ENCODE measurements at places on chromosomes 7 and 10.

GRCh38 chr7:135653340-135654080 is 8.8 kb upstream of the STMP1 start:
- no peak for DNase-seq

GRCh38 chr7:901388-902154 is 25.2 kb downstream of the GET4 start:
- no peak for DNase-seq

DNA sequence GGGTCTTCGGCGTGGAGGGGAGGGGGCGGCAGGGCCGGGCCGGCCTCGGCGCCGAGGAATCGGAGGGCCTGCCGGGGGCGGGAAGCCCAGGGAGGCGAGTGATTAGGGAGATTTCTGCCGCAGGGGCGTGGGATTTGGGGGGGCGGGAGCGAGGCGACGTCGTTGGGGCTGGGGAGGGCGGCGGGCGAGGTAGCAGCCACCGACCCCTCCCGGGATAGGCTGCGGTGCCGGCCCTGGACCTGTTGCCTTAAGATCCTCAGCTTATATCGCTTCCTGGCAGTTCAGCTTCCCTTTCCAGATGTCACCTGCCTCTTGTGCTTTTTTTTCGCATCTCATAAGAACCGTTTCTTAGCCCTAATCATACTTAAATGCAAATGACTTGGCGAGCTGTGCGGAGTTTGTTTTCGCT is 655 bp downstream of the LMTK2 start:
- DNase-seq, result no peak

GRCh38 chr10:92590623-92591549 is 2.0 kb upstream of the KIF11 start:
- DNase-seq, result no peak

- DNase-seq, result no peak
Measured at GRCh38 chr10:81116201-81116600, 578.5 kb downstream of the SH2D4B start.

DNA sequence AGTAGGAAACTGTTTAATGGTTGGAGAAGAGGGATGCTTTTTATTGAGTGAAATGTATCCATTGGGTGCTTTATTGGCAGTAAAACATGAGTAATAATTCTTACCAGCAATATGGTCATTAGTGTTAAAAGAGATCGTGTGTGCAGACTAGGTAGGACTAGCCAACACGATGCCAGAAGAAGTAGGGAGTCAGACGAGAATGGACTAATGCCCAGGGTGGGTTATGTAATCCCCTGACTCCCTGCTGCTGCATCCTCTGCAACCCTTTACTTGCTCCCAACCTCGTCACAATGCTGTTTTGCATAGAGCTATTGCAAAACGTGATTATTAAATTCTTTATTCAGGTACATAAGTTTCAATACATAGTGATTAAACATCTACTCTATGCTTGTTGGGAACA is 1213.7 kb downstream of the GATA3 start:
- DNase-seq, result no peak

DNA sequence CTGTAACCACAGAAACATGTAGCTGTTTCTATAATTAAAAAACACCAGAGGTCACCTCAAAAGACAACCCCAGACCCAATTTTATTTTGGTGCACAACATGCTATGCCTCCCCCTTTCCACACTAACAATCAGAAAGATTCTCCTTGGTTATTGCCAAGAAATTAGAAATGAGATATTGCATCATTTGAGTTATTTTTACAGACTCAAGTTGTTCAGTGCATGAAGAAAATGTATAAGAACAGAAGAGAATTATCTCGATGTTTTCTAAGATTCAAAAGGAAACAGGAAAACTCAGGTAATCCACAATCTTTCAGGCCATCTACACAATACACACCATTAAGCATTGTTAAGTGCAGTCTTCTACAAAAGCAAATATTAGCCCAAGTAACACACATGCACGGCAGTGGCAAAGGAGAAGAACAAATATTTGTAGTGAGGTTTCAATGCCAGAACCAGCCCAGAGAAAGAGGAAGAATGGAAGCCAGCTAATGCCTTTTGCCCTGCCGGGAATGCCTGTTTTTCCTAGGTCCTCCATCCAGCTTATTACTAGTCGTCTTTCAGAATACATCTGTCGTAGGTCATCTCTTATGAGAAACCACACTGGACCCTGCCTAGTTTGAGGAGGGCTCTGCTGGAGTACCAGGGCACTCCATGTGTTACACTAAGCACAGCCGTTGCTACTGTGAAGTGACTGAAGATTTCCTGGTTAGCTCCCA is 67.6 kb upstream of the C1GALT1 start:
- DNase-seq, result no peak

DNA sequence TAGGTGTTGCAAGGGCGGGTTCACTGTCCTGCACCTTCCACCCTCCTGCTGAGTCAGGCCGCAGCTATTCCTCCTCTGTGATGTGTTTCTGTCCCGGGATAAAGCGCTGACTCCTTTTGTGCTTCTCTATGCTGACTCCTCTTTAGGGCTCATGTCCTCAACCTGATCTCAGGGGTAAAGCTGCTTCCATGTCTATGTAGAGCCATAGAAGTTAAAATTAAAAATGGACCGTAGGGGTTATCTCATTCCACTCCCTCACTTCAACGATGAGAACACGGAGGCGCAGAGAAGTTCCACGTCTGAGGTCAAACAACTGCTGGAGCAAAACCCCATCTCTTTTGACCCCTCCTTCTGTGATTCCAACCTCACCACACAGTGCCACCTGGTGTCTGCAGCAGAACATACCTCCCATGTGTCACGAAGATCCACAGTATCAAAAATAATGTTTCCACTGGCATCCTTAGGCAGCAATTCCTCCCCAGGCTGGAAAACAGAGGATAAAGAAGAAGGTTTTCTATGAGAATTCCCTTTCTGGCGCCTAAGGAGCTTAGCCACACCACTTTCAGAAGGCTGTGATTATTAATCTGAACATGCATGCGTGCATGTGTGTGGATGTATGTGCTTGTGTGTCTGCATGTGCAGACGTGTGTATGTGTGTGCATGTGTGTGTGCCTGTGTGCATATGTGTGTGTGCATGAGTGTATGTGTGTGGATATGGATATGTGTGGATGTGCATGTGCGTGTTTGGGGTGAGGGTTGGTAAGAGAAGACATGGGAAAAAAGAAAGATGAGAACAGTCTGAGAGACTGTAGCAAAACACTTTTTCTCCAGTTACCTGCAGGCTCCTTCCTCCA is 81.2 kb upstream of the UCN3 start:
- no peak for DNase-seq

- peak; percentile 42 for DNase-seq
Measured at GRCh38 chr7:727104-727805, at the start of gene PRKAR1B. Gene PRKAR1B, minus strand, starts transcription at chr7:727281. Its CDS starts 15,776 bp downstream, at chr7:711505.

DNA sequence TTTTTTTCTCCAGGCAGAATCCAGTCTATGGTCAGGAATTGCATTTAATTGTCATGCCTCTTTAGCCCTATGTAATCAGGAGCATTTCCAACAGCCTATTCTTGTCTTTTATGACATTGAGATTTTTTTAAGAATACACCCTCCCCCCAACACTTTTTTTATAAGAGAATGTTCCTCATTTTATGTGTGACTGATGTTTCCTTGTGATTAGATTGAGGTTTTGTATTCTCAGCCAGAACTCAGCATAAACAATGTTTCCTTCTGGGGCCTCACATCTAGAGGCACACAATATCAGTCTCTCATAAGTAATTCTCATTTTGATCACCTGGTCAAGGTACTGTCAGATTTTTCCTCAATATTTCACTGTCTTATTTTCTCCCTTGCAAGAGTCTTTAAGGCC is 193.4 kb upstream of the PDE1C start:
- DNase-seq, result no peak

GRCh38 chr7:13057462-13058200 is 370.2 kb downstream of the ARL4A start:
- no peak for DNase-seq

- DNase-seq, result no peak
Measured at GRCh38 chr10:71978988-71979691, 14.9 kb downstream of the CHST3 start.

DNA sequence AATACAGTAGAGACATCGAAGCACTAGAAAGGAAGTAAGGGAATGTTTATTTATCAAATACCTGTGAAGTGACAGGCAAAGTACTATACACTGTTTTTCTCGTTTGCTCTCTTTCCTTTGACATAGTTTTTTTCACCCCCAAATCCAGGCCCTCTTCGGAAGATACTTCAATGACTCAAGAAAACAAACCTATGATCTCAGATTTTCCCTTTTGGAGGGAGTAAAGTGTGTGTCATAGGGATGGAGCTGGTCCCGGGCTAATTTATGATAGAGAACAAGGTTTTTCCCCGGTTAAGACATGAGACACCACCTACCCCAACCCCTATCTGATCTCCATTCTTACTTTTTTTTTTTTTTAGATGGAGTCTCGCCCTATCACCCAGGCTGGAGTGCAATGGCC is 61.7 kb downstream of the MAP3K8 start:
- DNase-seq, result no peak

DNA sequence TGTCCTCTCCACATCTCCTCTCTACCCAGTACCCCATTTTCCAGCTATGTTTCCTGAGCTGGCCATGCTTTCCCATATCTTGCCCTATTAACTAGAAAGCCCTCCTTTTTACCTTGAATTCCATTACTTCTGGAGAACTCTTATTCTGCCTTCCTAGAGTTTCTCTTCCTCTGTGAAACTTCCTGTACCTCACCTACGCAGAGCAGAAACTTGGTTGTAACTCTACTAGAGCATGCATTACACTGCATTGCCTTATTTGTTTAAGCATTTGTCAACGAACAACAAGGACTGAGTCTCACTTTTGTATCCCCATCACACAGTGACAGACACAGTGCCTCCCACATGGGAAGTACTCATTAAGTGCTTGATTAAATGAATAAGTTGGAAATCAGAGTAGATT is 36.4 kb downstream of the VCL start:
- DNase-seq, result no peak

GRCh38 chr7:26948617-26949118 is 84.3 kb upstream of the SKAP2 start:
- no peak for DNase-seq

GRCh38 chr7:10677668-10678232 is 295.9 kb upstream of the PHF14 start:
- no peak for DNase-seq

DNA sequence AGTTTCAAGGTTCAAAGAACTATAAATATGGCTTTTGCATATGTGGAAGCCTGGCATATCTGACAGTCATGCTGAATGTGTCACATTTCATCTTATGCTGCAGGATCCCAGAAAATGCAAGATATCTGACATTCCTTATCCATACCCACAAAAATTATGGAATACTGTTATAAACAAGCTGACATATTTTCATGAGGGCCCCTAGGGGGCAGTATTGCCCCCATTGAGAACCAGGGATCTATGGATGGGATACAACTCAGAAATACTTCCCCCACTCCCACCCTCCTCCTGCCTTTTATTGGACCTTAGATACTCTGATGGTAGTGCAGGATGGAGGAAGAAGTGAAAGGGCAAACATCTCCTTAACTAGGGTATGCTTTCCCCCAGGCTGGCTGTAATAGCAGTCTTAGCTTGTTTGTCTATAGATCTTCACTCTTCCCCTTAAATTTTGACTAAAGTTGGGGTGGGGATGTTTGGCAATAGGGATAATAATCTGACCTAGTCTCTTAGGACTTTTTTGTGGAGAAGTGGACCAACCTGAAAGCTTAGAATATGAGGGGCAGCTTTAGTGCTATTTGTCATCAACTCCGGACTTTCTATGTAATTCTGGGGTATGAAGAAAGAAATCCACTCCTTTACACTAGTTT is 3.5 kb upstream of the GNGT1 start:
- DNase-seq, result no peak

GRCh38 chr7:95436407-95436806 is 1.6 kb upstream of the PON2 start:
- no peak for DNase-seq

DNA sequence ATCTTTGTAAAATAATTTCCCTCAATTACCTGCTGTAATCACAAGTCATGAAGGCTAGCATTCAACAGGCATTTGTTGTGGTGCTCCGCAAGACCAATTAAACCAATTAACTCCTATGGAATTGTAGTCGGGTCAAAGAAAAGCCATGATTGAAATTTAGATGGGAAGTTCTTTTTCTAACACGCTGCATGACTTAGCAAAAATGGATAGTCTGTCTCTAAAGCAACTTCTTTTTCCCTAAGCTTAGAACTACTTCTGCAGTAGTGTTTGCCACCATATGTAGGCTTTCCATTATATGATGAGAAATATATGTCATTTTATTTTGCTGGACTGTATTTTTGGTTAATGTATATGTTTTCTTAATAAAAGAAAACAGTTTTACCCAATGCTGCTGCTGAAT is 119.1 kb downstream of the TSPAN12 start:
- DNase-seq, result no peak

DNA sequence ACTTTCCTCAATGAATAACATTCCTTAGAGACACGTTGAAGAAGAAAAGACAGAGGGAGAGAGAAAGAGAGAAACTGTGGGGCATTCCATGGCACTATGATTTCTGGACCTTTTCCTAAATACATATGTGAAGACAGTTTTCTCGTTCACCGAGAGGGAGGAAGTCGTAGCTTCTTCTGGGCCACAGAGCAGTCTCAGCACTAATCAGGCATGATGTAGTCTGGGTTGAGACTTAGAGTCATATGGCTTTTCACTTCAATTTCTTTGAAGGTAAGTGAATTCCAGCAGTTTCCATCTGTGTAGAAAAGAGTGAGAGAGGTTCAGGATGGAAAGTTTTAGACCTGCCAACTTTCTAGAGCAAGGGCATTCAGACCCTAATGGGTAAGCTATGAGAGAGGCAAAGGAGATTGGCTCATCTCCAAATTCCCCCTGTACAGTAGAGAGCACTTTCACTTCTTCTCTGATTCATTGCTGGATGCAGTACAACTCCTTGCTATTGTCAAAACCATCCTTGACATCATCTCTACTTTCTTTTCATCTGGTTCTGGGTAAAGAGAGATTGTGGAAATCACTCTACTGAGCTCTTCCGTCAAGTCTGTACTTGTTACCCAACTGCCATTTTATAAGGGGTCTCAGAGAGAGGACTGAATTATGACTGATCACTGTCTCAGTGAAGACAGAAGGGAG is 31.5 kb upstream of the OR9A4 start:
- DNase-seq, result no peak

DNA sequence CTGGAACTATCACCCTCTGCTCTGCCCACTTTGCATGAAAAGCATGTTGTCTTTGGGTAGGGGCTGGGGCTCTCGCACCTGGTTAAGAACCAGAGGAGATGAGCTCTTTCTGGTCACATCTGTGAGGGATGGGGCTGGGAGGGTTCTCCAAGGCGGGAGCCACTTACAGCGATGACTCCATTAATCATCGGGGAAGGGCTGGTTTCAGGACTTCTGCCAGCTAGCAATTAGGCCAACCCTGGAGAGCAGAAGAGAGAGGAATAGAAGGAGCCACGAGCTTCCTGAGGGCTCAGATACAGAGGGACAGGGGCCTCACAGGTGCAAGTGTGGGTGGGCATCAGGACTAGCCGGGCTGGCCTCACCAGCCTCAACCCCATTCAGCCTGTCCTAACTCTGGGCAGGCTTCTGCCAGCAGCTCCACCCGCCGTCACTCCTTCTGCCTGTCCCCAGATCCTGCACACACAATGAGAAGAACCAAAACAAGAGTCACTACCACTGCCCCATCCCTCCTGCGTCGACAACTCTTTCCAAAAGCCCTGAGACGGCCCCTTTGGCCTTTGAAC is 8.4 kb downstream of the AQP1 start:
- no peak for DNase-seq

GRCh38 chr7:2149672-2150444 is 82.9 kb downstream of the MAD1L1 start:
- no peak for DNase-seq
